ENCODE measurements at places on chromosomes 2 and 18.

DNA sequence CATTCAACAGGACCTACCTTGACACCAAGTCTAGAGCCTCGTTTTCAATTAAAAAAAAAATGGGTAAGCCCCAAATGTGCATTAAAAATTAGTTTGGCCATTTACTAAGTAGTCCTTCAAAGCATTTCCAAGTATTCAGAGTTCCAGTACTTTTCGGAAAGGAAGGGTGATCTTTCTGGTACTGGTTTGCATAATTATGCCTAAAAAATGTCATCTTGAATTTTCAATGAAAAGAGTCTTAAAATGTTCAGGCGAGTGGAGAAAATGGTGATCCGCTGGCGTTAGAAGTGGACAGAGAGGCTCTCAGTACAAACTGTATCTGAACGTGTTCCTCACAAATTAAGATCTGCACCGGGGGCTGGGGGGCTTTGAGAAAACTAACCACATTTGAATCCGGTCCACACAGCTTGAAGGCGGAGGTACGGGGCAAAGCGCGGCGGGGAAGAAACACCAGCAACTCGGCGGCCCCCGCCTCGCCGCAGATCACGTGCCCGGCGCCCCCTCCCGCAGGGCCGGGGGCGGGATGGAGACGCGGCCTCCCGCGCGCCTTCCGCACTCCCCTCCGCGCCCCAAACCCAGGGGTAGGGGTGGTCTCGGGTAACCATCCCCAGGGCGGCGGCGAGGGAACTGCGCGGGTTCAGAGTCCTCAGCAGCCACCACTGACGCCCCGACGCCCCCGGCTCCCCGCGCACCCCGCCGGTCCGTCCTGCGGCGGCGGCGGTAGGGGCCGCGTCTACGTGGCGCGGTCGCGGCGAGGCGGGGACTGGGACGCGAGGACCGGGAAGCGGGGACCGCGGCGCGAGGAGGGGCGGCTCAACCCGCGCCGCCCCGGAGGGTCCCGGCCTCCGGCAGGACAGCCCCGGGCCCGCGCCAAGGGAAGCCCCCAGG is 564 bp downstream of the LPIN2 start:
- peak; percentile 48 for DNase-seq

DNA sequence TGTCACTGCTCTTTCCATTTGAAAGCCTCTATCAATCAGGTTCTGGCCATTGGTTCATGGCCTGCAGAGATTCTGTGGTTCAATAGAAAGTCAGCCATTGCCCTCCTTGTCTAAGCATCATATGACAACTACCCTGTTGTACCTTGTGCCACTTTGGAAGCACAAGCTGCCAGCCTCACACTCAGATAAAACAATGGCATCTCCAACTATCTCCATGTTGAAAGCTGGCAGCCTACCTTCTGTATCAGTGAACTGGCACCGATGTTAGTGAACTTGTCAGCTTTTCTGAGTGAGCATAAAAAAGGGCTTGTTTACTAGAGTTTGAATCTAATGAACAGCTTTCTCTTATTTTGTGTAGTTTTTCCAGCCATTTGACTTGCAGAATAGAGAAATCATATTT is 203.3 kb upstream of the SESTD1 start:
- no peak for DNase-seq

GRCh38 chr2:767440-767839 is 90.2 kb upstream of the TMEM18 start:
- DNase-seq = no peak

GRCh38 chr18:35484034-35484433 is 13.7 kb downstream of the INO80C start:
- no peak for DNase-seq

- DNase-seq = no peak
Measured at GRCh38 chr2:25825238-25825637, 53.0 kb downstream of the ASXL2 start.

- DNase-seq = no peak
Measured at GRCh38 chr2:147288131-147288530, 556.7 kb upstream of the ACVR2A start.

DNA sequence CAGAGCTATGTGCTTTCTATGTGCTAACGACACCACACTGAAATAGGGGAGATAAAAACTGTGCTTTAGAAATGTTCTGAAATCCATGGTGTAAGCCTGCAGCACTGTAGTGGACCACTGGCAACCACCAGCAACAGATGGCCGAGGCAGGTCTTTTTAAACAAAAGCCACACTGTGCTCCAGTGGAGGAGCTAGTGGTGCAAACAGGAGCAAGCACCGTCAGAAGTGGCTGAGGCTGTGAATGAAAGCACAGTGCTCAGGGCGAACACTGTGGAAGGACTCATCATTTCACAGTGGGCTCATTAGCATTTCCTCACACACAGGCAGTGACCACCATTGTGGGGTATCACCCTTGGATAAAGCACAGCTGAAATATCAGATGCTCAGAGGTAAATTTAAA is 22.9 kb upstream of the MTX2 start:
- DNase-seq = no peak

DNA sequence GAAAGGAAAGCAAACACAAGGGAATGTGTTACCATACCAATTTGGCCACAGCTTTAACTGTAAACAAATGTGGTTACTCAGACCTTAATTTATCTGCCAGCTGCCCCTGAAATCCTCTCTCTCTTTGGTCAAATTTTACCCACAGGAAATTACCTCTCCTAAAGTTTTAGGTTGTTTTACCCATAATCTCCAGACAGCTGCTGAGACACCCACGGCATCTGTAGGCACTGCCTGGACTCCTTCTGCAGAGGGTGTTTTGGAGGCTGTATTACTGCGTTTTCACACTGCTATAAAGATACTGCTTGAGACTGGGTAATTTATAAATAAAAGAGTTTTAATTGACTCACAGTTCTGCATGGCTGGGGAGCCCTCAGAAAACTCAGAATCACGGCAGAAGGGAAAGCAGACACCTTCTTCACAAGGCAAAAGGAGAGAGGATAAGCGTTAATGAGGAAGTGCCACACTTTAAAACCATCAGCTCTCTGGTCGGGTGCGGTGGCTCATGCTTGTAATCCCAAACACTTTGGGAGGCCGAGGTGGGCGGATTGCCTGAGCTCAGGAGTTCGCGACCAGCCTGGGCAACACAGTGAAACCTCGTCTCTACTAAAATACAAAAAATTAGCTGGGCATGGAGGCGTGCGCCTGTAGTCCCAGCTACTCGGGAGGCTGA is 677.5 kb upstream of the FSHR start:
- no peak for DNase-seq

GRCh38 chr2:241036397-241036963 is 38.1 kb downstream of the SNED1 start:
- DNase-seq = peak; percentile 47

DNA sequence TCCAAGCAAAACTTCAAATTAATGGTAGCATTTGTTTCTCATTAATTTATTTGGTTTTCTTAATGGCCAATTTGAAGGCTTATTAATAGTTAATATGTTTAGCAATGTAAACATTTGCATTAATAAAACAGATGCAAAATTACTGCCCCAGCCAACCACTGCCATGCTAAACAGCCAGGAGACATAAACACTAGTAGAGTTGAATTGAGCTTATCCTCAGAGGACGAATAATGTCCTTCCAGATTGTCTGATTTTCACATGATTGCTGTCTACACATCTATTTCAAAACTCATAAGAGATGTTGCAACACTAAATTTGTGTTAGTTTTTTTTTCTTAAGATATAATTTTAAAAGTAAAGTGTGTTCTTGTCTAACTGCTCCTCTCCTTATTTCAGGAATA is 128.5 kb downstream of the DCC start:
- no peak for DNase-seq

DNA sequence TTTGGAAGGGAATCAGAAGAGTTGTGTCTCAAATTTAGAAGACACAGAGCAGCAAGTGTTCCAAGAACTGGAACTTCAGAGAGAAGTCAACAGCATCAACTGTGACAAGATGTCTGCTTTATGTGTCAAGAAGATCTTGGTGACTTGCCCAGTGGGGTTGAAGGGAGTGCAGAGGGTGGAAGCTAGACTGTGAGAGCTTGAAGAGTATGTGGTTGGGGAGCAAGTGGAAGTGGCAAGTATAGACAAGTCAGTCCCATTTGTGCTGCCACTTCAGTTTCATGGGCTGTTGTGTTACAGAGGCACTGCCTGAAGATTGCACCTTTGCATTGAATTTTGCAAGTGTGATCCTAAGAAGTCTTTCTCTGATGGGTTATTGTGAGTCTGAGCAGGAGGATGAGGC is 68.7 kb upstream of the MC2R start:
- DNase-seq = no peak

DNA sequence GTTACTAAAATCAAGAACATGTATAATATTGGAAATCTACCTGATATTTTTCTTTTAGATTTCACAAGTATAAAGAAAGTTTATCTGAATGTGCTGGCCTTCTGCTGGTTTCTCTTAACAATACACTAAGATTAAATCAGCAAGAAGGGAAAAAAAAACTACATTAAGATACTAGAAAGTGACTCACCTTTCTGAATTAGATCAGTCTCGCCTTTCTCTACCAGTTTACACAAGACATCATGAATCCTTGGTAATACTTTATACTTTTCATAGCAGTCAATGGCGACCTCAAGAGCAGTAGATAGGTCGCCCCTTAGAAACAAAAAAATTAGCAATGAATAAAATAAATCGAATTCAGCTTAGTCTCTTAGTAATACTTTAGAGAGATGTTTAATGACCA is 61.2 kb downstream of the LRPPRC start:
- no peak for DNase-seq

- no peak for DNase-seq
Measured at GRCh38 chr18:22932885-22933205, 283 bp upstream of the RBBP8 start.

- DNase-seq = no peak
Measured at GRCh38 chr2:66553370-66553769, 118.4 kb downstream of the MEIS1 start.

GRCh38 chr2:219447242-219448098 is 12.8 kb downstream of the SPEG start:
- no peak for DNase-seq

DNA sequence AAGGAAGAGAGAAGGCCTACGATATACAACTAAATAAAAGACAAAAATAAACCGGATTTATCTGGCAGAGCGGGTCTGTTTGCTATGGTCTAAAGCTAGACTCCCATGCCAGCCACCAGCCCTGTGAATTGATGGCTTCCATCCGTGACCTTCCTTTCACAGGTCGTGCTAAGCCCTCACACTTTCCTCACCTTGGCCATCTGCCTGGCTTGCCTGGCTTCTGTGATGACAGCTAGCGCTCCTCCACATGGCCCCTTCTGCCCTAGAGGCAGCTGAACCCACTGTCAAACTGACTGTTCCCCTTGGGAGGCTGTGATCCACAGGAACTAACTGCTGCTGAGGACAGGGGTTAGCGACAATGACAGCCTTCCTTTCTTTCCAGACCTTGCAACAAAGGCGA is 32.5 kb downstream of the GAREM1 start:
- DNase-seq = no peak

GRCh38 chr2:120538691-120539423 is 192.9 kb downstream of the INHBB start:
- no peak for DNase-seq

- no peak for DNase-seq
Measured at GRCh38 chr2:218960309-218961165, 1.1 kb downstream of the CDK5R2 start.

DNA sequence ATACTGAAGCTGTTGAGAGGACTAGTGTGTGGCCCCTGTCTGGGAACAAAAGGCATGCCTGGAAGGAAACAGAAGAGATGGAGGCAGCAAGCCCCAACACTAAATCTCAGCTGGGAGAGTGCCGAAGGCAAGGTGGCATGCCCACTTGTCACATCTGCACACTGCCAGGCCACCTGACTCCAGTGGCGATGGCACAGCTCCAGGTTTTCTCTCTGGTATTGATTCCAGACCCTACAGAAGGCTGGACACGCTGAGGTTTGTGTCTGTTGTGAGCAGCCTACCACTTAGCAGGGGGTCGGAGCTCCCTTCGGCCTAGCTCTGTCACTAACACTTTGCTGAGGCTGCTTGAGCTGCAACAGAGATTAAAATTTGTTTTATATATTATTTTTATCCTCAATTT is 307.3 kb downstream of the TDRD15 start:
- DNase-seq = no peak

DNA sequence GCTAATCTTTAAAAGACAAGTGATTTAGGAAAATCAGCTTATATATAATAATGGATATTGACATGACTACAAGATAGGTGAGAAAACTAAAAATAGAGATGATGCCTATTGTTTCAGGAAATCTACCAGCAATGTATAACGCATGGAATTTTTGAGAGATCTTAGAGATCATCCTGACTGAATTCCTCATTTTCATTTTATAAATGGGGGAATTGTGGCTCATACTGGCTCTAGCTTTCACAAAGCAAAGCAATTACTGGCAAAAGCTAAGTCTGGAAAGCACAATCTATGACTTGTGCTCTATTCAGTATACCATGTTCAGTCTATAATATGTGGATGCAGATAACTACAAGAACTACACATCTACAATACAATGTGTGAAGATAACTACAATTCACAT is 51.9 kb upstream of the FANCL start:
- DNase-seq = no peak

DNA sequence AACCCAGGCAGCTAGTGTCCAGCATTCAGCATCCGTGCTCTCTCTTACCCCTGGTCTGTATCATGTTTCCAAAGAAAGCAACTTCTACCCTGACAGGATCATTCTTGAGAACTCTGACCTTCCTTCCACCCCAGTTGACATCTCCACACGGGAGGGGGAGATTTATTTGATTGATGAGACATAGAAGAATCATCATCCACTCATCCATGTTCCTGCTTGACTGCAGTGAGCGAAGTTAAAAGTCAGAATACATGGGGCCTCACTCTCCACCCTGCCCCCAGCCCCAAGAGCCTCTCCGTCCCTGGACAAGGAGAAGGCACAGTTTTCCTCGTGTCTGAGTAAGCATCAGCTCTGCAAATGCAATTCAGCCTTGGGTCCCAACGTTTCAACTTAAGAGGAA is 356.0 kb upstream of the TNP1 start:
- DNase-seq = no peak

DNA sequence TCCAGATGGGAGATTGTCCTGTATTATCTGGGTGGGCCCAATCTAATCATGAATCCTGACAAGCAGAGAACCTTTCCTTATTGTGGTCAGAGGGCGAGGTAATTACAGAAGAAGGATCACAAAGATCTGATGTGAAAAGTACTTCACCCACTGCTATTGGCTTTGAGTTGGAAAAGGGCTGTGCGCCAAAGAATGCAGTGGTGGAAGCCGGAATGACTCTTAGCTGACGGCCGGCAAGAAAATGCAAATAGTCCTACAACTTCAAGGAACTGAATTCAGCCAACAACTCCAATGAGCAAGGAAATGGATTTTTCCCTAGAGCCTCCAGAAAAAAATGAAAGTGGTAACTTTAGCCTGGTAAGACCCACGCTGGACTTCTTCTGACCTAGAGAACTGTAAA is 67.3 kb downstream of the CTNNA2 start:
- DNase-seq = no peak
